Activated CD4-positive, CD25-positive, alpha-beta regulatory T cell treated with anti-CD3 and anti-CD28 coated beads, Interleukin-2, amount 50 U/mL, for 72 hours (primary cell): ENCODE measurements at places on chromosomes 2 and 18.

DNA sequence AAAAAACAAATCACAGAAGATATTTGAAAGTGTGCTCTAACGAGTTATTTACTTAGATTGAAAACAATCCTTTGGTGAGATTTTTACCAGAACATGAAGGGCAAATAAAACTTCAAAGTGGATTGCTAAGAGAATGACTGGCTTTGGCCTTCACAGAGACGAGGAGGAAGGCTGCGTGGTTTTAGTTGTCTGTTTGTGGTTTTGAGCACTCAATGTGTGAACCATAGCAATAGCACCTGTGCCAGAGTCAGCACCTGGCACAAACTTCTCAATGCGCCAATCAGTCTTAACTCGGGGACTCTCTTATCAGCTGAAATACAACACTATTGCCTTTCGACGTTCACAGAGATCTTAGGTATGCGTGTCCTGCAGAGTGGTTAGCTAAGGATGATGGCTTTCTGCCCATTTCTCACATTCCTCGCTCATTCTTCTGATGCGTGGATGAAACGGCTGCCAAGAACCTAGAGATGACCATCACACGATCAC is 70.0 kb downstream of the MBP start:
- no peak for DNase-seq

DNA sequence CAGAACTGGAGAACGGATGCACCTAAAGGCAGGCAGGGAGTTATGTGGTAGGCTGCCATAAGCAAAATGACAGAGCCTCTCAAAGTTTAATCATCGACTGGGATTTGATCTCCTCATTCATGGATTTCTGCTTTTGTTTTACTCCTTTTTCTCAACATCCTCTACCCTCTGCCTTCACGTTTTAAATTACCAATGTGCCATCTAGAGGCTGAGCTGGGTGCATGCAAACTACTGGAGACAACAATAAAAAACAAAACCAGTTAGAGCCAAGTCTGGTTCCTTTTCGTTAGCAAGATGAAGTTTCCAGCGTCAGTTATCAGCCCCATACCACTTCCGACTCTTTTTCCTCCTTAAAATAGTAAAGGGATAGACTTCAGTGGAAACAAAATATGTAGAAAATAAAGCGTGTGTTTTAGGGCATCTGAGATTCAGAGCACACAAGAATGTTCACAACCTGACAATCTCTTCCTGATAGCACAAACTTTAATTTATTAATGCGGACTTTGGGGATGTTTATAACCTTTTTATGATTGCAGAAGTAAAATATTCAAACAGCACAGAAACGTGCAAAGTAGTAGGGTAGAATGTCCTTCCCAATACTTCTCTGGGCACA is 117.0 kb downstream of the LAMA1 start:
- no peak for DNase-seq

- DNase-seq: no peak
Observed at GRCh38 chr2:183059561-183059960, 19.0 kb upstream of the DUSP19 start.

- DNase-seq: no peak
Observed at GRCh38 chr2:105607920-105608504, 136.7 kb upstream of the NCK2 start.

GRCh38 chr2:104772996-104773395 is 80.9 kb upstream of the POU3F3 start:
- no peak for DNase-seq

DNA sequence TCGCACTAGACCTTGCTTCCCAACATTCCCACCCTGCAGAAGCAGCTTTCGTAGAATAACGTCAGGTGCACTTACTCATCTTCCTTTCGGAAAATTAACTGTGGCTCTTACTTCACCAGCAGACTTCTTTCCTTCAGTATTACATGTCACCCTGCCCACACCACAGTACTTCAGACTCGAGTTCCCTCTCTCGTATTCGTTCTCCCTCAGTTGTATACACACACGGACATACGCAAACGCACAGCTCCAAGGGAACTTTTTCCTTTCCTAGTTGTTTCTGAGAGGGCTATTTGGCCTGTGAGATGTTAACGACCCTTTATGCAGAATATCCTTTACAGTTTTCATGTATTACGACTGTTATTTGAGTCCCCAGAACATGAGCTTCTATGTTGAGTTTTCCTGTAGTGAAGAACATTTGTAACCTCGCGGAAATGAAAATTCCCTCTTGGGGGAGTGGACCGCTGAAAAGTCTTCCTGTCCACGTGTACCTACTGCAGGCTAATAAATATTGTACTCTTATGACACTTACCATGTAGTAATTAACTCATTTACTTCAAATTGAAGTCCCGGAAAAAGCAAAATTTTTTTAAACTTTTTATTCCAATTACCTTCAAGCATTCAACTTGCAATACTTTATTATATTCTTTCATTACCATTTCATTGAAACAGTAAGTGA is 908 bp downstream of the ERLEC1 start:
- DNase-seq: no peak

- DNase-seq: no peak
Observed at GRCh38 chr2:99678625-99679024, 188.8 kb upstream of the REV1 start.

- DNase-seq: no peak
Observed at GRCh38 chr2:189762229-189762550, 402 bp downstream of the OSGEPL1 start.

- no peak for DNase-seq
Observed at GRCh38 chr2:30301551-30301950, 70.2 kb downstream of the LBH start.

GRCh38 chr2:157509744-157510143 is 65.9 kb upstream of the CYTIP start:
- no peak for DNase-seq

- DNase-seq: no peak
Observed at GRCh38 chr2:47389692-47390091, 13.3 kb upstream of the MSH2 start.

DNA sequence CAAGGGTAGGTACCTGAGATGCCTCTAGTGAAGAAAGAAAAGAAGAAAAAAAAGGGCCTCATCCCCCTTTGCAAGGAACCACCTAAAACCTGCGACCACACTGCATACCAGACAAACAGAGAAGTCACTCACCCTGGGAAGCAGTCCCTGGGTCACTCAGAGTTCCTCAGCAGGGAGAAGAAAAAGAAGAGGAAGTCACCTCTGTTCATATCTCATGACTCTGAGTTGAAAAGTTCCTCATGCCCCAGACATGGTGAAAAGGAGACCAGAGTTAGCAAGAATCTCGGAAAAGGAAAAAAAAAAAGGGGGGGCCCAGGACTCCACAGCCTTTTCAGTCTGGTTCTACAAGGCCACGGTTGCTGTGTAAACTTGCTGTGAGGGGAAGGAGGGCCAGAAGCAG is 478.4 kb upstream of the NRXN1 start:
- no peak for DNase-seq

DNA sequence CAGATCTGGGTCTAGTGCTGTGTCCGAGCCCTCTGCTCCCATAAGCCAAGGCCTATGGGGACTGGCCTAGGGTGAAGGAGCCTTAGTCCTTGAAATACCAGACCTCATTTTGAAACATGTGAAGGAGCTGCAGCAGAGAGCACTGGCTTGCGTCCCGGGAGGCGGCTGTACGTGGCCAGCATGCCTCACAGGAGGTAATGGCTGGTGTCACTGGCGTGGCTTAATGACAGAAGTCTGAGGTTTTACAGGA is 72.7 kb upstream of the OTOS start:
- no peak for DNase-seq

- DNase-seq: no peak
Observed at GRCh38 chr2:17482651-17483050, 35.6 kb downstream of the RAD51AP2 start.

GRCh38 chr2:226544596-226545210 is 254.9 kb downstream of the IRS1 start:
- DNase-seq: no peak

- no peak for DNase-seq
Observed at GRCh38 chr2:57575700-57576268, 470.8 kb upstream of the VRK2 start.
